Activated CD4-positive, alpha-beta T cell treated with anti-CD3 and anti-CD28 coated beads for 4 hours (primary cell): ENCODE measurements at places on chromosomes 13 and 19.

- DNase-seq, result no peak
Observed at GRCh38 chr13:45167611-45168554, 33.0 kb downstream of the KCTD4 start.

GRCh38 chr13:112058519-112058873 is 8.5 kb upstream of the SOX1 start:
- DNase-seq, result no peak

DNA sequence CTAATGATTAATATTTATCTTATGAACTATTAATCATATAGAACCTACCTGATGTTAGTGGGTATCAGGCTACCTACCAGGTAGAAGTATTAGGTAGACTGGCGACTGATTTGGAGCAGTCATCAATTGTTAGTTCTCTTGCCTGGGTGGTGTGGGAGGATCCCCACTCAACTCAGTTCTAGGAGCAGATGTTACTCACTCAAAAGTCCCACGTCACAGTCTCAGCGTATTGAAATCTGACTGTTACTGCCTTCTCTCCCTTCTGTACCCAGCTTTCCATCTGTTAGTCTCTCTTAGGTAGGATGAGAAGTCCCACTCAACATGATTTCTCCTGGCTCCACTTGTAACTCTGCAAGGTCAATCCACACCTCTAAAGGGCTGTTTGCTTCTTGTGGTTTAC is 102.7 kb downstream of the OLFM4 start:
- DNase-seq, result no peak

DNA sequence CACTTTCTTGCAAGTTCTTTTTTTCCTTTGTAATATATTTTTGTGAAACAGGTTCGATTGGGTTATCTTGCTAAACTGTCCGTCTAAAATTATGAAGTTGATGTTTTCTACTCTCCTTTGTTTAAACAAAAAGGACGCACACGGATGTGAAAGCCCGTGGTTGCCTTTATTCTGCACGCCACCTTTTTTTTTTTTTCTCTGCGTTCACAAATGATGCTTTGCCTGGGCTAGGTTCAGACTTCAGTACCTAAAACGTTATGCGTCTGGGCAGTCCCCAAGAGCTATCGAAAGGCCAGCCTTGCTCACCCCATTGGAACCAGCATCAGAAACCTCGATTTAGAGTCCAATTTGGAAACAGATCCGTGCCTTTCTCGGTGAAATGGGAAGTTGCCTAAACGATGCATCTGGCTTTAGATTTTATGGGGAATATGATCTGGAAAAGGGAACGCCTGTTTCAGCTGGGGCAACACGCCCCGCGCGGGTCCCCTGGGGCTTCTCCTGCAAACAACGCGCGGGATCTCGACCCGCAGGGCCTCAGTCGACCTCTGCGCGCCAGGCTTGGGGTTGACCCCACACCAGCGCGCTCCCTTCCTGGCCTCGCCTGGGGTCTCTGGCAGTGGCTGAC is 113.9 kb downstream of the KCNRG start:
- DNase-seq, result no peak

GRCh38 chr13:109395014-109395413 is 391.4 kb downstream of the IRS2 start:
- DNase-seq, result no peak

- DNase-seq, result no peak
Observed at GRCh38 chr19:28426730-28427225, 786.2 kb downstream of the UQCRFS1 start.

DNA sequence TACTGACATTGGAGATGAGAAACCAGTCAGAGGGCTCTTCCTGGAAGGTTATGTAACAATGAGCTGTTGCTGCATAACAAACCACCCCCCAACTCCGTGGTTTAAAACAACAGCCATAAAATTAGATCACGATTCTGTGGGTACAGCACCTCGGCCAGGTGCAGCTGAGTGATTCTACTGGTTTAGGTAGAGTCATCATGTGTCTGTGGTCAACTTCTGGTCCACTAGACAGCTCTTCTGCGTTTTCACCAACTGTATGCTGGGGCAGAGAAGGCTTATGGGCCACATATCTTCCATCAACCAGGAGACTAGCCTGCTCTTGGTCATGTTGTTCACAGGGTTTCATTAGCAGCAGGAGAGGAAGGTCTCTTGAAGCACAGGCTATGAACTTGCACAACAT is 585.5 kb downstream of the KCTD12 start:
- DNase-seq, result no peak

DNA sequence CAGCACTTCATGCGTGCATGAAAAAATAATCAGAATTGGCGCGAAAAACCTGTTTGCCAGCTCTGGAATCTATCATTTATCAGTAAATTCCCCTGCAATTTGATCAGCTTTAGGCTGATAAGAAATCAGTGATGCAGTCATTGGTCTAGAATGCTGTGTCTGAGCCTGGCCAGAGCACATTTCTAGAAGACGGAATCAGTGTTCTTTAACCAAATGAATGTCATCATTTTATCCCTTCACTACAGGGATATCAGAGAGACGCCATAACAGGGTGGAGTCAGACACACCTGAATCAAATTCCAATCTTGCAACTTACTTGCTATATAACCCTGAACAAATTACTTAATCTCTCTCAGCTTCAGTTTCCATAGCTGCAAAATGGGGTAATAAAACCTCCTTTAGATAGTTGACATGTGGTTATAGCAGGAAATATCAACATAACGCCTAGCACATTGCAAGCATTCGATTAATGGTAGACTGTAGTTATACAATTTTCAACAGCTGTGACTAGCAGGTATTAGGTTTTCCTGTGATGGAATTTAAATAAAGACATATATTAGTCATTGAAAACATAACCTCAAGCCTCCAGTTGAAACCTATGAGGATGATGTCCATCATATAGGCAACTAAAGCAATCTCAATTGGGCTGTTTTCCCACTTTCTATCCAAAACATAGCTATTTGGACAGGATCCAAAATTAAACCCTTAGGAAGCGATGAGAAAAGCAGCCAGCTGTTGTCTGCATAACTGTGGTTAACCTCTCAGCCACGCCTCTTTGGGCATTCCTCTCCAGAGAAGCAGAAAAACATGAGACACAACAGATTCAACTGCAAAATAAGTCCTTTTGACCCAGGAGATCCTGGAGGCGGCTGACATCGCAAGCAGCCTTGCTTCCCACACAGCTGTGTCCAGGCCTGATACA is 51.6 kb upstream of the UBL3 start:
- peak; percentile 8 for DNase-seq

DNA sequence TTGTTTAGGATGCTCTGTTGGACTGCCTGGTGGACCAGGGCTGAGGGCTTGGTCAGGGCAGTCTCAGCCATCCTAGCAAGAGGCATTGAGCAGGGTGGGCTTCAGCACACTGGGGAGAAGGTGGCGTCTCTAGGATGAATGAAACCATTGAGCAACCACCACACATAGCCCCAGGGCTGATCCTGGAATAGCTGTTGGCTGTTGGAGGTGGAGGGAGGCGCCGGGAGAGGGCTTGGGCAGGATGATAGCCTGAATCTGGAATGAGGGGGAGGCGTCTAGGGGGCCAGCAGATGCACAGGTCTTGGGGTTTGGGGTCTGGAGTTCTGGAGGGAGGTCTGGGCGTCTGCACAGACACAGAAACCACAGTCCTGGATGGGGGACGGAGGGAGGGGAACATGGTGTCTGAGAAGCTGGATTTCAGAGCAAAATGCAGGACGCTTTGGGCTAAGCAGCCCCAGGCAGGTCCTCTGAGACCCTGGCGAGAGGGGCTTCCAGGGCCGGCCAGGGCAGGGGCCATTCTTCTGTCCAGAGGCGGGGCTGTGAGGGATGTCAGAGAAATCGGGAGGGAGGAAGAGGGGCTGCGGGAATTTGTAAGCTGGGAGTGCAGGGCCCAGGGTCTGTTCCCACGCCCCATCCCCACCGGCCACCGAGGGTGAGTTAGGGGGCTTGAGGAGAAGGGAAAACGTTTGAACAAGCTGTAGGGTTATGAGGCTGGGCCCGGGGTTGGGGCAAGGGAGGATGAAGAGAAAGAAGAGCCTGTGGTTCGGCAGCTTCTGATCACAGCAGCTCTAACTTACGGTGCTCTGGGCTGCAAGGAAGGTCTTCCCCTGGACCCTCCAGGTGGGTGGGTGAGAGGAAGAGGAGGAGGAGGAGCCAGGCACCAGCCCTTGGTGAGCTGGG is 5.2 kb downstream of the TRAPPC5 start:
- no peak for DNase-seq
